ENCODE measurements at places on chromosomes 5 and 9. TPM values are rescaled to one million over a fixed set of nuclear protein-coding genes. Genes with fewer than 3 reads are reported as not detected.

Gene KLHL9
- 36.4 TPM for total RNA-seq

GRCh38 chr9:126056312-126057021, 270.2 kb upstream of the MVB12B start:
- DNase-seq = no peak

GRCh38 chr5:180235846-180236245, 26.8 kb upstream of the RASGEF1C start:
- DNase-seq = no peak

GRCh38 chr5:55470282-55470681, 64.5 kb downstream of the PLPP1 start:
- DNase-seq = no peak

DNA sequence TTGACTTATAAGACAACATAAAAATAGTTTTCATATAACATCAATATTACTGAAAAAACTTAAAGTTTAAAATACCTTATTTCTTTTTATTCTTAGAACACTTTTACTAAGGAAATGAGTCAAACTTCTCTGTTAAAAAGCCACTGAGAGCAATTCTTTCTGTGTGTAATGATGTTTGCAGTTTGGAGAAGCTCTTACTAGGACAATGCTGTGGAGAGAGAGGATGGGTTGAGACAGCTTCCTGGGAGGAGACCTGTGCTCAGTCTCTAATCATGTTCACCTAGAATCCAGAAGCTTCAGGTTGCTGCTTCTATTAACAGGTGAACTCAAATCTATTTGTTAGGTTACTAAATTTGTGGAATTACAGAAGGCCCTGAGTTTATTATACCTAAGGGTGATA, 198.5 kb downstream of the DNAH5 start:
- DNase-seq = no peak

DNA sequence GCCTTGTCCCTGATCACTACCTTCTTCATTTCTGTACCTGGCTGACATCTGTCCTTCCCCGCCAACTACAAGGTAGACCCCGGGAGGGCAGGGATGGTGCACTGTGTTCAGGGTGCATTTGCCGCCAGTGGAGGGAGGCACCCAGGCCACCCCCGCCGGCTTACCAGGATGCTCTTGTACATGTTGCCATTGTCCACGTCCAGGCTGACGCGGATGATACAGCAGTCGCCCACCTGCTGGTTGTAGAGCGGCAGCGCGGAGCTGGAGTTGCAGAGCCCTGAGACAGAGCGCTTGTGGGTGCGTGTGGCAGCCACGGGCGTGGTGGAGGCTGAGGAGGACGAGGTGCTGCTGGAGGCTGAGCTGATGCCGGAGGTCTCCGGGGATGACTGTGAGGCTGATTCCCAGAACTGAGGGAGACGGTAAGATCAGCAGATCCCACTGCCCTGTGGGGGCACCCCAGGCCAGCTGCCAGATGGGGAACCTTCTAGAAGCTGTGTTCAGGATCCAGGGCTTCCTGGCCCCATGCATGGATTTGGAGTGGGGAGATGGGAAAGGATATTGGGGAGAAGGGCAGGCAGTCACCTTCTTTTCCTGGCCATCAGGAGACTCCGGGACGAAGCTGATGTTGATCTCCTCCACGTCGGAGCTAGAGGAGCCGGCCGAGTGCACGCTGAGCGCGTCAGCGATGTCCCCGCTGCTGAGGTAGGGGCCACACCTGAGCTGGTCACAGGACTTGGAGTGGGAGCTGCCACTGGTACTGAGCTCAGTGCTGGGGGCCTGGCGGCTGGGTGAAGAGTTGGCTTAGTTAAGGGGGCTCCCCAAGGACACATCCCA, 19.5 kb downstream of the RALGDS start:
- DNase-seq = no peak

DNA sequence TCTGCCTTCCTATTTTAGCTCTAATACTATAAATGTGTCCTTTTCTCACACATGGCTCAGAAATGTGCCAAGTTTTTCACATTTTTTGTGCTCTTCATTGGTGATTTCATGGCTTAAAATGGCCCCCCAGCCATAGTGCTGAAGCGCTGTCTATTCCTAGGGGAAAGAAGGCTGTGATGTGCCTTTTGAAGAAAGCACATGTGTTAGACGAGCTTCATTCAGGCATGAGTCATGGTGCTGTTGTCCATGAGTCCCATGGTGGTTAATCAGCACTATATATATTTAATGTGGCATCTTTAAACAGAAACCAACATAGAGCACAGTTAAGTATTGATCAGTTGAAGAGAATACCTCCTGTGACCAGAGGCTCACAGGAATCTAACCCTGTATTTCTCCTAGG, 55.8 kb downstream of the PDE8B start:
- no peak for DNase-seq

GRCh38 chr5:169901896-169902295, 78.4 kb downstream of the INSYN2B start:
- DNase-seq = no peak

- DNase-seq = no peak
Measured at GRCh38 chr9:118961857-118962256, 407.4 kb downstream of the BRINP1 start.

GRCh38 chr5:178366998-178367735, 134.6 kb upstream of the PHYKPL start:
- no peak for DNase-seq

GRCh38 chr5:95081500-95081960, 203.4 kb downstream of the MCTP1 start:
- DNase-seq = peak; percentile 70

DNA sequence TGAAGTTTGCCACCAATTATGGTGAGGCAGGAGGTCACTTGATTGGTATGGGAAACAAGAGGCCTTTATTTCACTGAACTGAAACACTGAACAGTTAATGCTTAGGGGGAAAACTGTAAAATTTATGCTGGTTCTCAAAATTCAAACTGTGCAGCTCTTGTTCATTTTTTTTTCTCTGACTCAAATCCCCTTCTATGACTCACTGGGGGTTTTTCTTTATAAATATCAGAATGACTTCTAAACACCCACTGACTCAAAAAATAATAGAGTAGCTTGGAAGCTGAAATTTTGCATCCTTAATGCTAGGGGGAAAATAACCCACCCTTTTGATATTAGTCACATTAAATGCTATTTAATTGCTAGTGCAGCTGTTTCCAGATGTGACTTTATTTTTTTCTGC, 24.1 kb upstream of the OTP start:
- DNase-seq = no peak

DNA sequence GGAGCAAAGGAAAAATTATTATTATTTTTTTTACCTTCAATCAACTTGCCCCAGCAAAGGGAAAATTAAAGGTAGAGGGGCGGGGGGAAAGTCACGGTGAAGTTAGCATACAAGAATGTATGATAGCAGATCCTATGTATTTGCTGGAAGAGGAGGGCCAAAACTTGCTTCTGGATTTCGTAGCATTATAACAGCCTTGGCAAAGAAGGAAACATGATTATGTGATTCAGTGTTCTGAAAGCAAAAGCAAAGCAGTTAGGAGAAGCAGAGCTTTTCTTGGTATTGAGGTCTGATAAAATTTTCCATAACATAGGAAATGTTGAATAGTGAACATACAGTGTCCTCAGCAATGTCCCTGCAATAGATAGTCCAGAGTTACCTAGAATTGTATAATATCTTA, 32.4 kb downstream of the MAST4 start:
- no peak for DNase-seq

DNA sequence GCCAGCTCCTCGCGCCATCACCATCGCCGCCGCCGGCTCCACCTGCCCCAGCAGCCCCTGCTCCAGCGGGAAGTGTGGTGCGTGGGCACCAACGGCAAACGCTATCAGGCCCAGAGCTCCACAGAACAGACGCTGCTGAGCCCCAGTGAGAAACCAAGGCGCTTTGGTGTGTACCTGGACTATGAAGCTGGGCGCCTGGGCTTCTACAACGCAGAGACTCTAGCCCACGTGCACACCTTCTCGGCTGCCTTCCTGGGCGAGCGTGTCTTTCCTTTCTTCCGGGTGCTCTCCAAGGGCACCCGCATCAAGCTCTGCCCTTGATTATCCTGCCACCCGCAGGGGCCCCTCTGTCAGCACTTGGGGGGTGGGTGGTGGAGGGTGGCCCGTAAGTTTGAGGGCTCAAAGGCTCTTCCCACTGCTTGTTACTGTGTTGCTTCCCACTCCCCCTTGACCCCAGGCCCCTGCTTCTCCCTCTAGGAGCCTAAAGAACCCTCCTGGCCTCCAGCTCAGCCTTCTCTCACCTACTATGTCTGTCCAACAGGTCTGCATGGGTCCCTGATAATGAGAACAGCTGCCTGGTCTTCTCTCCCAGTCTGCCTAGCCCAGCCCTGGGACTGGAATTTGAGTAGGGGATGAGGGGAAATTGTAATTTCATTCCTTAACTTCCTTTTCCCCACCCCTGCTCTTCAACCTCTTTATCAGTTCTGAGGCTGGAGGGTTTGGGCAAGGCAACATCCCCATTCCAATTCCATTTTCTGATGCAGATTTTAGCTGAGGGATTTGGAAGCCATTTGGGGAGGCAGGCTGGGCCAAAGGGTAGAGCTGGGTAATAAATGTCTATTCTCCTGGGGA, 9.0 kb downstream of the RACK1 start:
- DNase-seq = no peak

DNA sequence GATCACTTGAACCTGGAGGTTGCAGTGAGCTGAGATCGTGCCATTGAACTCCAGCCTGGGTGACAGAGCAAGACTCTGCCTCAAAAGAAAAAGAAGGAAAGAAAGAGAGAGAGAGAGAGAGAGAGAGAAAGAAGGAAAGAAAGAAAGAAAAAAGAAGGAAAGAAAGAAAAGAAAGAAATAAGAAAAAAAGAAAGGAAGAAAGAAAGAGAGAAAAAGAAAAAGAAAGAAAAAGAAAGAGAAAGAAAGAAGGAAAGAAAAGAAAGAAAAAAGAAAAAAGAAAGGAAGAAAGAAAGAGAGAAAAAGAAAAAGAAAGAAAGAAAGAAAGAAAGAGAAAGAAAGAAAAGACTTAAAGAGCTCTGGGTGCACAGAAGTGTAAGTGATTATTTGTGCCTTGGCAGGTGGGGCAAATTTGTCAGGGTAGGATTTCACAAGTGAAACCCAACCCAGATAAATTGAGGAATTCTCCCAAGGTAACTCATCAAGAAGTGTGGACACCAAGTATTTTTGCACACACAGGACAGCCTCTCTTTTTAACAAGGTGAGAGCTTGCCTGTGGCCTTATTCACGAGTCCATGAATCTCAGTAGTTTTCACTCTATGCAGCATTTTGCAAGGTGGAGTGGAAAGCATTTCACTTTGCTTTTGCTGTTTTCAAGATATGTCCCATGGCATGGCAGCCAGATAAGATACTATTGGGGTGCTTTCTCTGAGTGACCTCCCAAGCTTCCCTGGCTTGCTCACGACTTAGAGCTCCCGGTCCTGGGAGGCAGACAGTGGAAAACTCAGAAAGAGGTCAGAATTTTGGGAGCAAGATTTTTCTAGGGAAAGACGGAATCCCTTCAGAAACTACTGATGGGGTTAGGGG, 57.8 kb downstream of the C9orf153 start:
- DNase-seq = no peak

DNA sequence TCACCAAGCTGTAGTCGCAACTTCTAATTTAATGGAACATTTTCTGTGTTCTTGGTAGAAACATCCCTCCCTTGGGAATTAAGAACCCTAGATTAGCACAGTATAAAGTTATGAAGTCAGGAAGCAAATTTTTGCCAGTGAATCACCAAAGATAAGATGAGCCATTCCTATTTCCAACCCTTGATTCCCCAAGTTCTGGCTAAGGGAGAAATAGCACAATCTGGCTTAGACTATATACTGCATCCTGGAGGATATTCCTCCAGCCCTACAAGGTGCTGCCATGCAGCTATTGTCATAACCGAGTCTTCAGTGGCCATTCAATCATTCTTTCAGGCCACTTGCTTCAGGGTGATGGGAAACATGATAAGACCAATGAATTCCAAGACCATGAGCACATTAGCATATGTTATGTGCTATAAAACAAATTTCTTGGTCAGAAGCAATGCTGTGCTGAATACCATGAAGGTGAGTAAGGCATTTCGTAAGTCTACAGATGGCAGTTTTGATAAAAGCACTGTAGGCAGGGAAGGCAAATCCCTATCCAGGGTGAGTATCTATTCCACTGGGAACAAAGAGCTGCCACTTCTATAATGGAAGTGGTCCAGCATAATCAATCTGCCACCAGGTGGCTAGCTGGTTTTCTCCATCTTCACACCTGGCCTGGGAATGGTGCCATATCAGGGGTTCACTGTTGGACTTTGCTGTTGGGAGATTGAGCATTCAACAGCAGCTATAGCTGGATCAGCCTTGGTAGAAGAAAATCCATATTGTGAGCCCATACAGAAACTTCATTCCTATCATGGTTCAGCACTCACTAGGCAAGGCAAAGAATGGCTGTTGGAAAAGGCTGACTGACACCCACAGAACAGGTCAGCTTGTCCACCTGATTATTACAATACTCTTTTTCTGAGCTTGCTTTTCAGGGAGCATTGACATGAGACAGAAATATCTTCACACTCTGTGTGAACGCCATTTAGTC, 19.6 kb upstream of the ARL15 start:
- DNase-seq = no peak

Gene WDR38
- total RNA-seq = not detected

DNA sequence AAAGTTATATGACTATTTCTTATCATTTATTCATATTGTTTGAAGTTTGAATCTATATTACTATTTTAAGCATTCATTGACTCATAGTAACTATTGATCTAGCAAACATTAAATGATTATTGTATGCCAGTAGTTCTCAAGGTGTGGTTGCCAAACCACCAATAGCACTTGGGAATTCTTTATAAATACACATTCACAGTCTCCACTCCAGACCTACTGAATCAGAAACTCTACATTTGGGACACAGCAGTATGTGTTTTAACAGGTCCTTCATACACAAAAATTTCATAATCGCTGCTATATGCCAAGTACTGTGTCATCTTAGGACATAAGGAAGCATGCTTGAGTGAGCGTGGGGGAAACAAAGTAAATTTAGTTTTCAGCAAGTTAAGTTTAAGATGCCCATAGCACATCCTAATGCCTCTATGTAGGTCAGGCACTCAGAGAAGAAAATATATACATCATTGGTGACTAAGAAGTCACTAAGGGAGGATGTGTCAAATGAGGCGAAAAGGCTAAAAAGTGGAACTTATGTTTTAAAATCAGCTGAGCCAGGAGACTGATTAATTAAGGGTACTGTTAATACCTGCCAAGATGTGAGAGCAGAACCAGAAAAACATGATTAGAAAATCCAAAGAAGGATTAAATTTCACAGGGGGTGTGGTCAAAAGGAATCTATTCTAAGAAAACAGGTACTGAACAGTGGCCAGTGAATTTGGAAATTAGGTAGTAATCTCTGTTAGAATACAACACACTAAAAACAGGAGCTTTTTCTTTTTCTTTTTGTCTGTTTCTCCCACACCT, 340.8 kb downstream of the HCN1 start:
- no peak for DNase-seq

Gene PDLIM4
- 26.7 TPM for total RNA-seq

- DNase-seq = no peak
Measured at GRCh38 chr5:168713051-168713450, 133.9 kb upstream of the PANK3 start.

GRCh38 chr9:112819635-112820496, 69.3 kb downstream of the SNX30 start:
- peak; percentile 69 for DNase-seq

Gene EGFLAM
- 0.13 TPM for total RNA-seq

Measured in dermis microvascular lymphatic vessel endothelial cell (primary cell).